CD4-positive, alpha-beta T cell treated with Interferon gamma for 1 hour (primary cell): ENCODE measurements at places on chromosomes 7 and 10.

DNA sequence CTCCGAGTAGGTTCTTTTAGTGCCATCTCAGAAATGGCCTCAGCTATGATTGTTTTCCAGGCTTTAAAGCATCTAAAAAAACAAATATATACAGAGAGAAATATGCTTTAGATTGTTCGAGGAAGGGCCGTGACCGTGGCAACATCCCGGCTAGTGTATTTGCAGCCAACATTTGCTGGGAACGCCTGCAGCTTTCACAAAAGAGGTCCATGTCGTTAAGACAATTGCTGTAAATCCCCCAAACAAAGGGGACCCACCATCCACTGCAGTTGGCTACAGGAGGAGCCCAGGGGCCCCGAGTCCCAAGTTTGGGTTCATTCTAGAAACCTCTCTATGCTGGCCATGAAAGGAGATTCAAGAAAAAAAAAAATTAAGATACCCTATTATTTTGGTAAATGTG lies 152.8 kb upstream of the TCF7L2 start:
- no peak for DNase-seq

GRCh38 chr10:62632071-62632809 lies 172.3 kb upstream of the ADO start:
- peak; percentile 79 for DNase-seq

- DNase-seq, result no peak
Observed at GRCh38 chr10:6721964-6722615, 142.0 kb upstream of the PRKCQ start.

DNA sequence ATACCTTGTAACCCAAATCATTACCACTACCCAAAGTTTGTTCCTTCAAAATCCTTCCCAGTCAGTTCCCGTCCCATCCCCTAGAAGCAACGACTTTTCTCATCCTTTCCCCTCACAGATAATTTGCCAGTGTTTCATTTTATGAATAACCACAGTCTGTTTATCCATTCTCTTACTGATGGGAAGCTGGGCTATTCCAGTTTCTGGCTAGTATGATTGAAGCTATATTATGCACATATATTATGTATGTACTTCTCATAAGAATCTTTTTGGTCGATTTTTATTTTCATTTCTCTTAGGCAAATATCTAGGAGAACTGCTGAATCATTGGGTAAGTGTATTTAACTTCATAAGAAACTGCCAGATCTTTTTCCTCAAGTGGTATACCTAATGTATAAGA lies 114.6 kb downstream of the ZNF438 start:
- DNase-seq, result no peak

GRCh38 chr10:11894381-11895107 lies 71.4 kb downstream of the PROSER2 start:
- DNase-seq, result no peak

DNA sequence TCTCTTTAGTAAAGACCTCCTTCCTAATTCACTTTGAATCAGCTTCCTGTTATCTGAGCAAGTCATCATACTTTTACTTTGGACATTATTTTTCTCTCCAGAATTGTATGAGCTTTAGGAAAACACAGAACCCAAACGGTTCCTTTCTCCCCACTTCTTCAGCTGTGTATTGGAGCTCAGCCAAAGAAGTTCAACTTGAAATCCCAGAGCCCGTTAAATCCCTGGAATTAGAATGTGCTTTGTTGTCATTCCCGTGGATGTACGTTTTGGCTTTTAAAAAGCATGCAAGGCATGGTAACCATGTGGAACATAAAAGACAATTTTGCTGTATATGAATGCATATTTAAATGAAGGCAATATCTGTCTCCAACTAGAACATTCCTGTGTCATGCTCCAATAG lies 46.6 kb downstream of the AGMO start:
- no peak for DNase-seq

- DNase-seq, result no peak
Observed at GRCh38 chr7:98105942-98106544, 619 bp upstream of the LMTK2 start.

- DNase-seq, result no peak
Observed at GRCh38 chr10:77431209-77431611, 206.4 kb downstream of the KCNMA1 start.

DNA sequence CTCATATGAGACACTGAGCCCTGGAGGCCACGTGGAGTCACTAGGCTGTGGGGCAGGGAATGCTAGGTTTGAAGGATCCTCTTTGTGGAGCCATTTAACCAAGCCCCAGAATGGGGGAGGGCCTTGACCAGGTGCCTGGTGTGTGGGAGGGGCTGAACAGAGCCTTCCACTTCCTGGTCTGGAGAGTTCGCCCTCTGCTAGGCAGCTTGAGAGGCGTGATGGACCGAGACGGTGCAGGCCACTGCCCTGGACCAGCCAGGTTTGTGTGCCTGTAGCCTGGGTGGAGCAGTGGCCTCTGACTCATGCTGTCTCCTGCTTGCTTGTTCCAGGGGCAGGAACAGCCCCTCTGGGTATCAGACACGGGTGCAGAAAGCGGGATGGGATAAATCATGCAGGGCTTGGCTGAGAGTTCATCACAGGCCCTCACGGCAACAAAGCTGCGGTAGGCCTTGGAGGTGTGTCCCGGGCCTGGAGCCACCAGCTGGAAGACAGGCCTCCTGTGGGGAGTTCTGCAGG lies 27.4 kb downstream of the ADAMTS14 start:
- DNase-seq, result no peak

DNA sequence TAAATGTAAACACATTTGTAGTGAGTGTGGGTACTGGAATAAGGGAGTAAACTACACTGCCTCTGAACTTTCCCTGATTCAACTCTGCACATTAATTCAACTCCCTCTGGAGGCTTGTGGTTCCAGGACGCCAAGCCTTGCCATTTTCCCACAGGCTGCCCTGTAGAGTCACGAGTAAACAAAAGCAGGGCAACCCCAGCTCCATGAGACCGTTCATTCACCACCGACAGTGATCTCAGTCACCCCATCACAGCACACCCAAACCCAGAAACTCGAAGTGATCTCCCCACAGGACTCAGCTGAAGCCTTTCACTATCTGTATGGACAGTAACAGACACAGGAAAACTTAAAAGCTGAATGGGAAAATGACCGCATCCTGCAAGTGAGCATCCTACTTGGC lies 218.8 kb upstream of the FRMD4A start:
- no peak for DNase-seq

GRCh38 chr7:132207211-132207610 lies 369.1 kb downstream of the PLXNA4 start:
- no peak for DNase-seq

DNA sequence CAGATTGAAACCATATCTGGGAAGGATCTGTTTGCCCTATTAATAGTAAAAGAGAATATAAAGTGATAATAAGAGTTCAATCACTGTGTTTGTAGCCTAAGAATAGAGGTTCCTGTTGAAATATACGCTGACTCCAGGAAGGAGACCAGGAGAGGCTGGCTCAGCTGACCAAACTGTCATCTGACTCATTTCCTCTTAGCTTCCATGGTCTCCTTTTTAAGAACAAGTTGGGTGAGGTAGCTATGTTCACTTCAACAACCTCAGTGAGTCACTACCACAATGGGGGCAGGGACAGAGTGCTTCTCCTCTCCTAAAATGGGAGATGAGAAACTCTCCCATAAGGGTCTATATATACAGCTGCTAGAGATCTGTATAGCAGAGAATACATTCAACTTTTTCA lies 543.3 kb downstream of the CALN1 start:
- DNase-seq, result no peak

DNA sequence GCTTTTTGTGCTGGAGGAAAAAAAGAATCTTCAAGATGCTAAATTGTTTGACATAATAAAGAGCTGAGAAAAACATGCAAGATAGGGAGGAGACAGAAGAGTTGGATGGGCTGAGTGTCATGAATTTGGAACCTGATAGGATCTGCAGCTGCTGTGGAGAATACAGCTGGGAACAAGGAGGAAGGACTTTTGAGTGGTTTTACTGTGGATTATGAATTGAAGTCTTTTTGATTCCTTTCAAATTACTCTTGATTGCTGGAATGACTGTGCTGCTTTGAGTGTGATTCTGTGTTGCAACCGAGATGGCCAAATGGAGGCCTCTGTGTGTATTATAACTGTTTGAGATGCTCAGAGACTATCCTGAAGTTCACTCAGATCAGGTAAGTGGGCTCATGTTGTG lies 4.0 kb downstream of the EFCAB10 start:
- no peak for DNase-seq

DNA sequence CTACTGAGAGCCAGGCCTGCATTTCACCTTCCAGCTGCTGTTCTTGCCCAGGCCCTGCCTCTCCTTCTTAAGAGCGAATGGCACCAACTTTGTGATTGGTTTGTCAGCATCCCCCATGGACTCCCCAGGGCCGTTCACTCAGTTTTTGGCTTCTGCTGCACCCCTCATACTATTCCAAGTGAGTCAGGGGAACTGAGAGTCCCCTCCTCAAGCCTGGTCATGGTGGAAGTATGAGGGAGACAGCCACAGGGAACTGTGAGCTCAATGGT lies 62.4 kb upstream of the ANTXRL start:
- no peak for DNase-seq

GRCh38 chr7:6227294-6227846 lies 45.1 kb downstream of the CYTH3 start:
- DNase-seq, result no peak
